ENCODE measurements at places on chromosomes 4 and X. TPM values are rescaled to one million over a fixed set of nuclear protein-coding genes. Genes with fewer than 3 reads are reported as not detected.

MAGEC3 gene
- polyA plus RNA-seq: not detected

NAP1L3 gene
- 0.08 TPM for polyA plus RNA-seq

TRMT10A gene
- 3.3 TPM for polyA plus RNA-seq

DIAPH2 gene
- polyA plus RNA-seq: 4.5 TPM

SLC4A4 gene
- polyA plus RNA-seq: not detected

HSD17B13 gene
- polyA plus RNA-seq: not detected

GPRASP2 gene
- 4.4 TPM for polyA plus RNA-seq

VEGFC gene
- 26.4 TPM for polyA plus RNA-seq

CDKL2 gene
- polyA plus RNA-seq: 1.1 TPM

C4orf51 gene
- polyA plus RNA-seq: not detected

ARX gene
- polyA plus RNA-seq: not detected

DYNLT3 gene
- polyA plus RNA-seq: 19.8 TPM

ITGB1BP2 gene
- 0.49 TPM for polyA plus RNA-seq

LDB2 gene
- not detected for polyA plus RNA-seq

AR gene
- under 0.01 TPM for polyA plus RNA-seq

P2RY4 gene
- polyA plus RNA-seq: 0.03 TPM

ATP10D gene
- 30.2 TPM for polyA plus RNA-seq

AWAT2 gene
- polyA plus RNA-seq: not detected

GRK4 gene
- polyA plus RNA-seq: 2.1 TPM

GYPB gene
- not detected for polyA plus RNA-seq

RHOH gene
- polyA plus RNA-seq: not detected

MED12 gene
- 5.5 TPM for polyA plus RNA-seq

ODAPH gene
- polyA plus RNA-seq: 0.10 TPM

SSX2B gene
- not detected for polyA plus RNA-seq

REPS2 gene
- polyA plus RNA-seq: 2.3 TPM

SORCS2 gene
- polyA plus RNA-seq: 0.91 TPM

ARHGAP36 gene
- polyA plus RNA-seq: not detected

GPR143 gene
- polyA plus RNA-seq: not detected

RGN gene
- not detected for polyA plus RNA-seq

UGT2A3 gene
- polyA plus RNA-seq: not detected

CPZ gene
- not detected for polyA plus RNA-seq

TBC1D8B gene
- polyA plus RNA-seq: 5.4 TPM

CXCL8 gene
- 5.3 TPM for polyA plus RNA-seq

CAPN6 gene
- polyA plus RNA-seq: 0.12 TPM

PNMA6A gene
- polyA plus RNA-seq: 0.02 TPM

FAM114A1 gene
- polyA plus RNA-seq: 82.8 TPM

SPANXN4 gene
- polyA plus RNA-seq: not detected

ADGRL3 gene
- 0.10 TPM for polyA plus RNA-seq

SULT1E1 gene
- 2.0 TPM for polyA plus RNA-seq

WDR13 gene
- 82.4 TPM for polyA plus RNA-seq

PLP1 gene
- 0.10 TPM for polyA plus RNA-seq

TEX13C gene
- polyA plus RNA-seq: not detected

PGAM4 gene
- polyA plus RNA-seq: 0.48 TPM

BANK1 gene
- polyA plus RNA-seq: 0.07 TPM

SOX3 gene
- polyA plus RNA-seq: not detected

BMP15 gene
- not detected for polyA plus RNA-seq

TACC3 gene
- 46.9 TPM for polyA plus RNA-seq

ARHGAP4 gene
- 0.66 TPM for polyA plus RNA-seq

KIAA0232 gene
- 6.7 TPM for polyA plus RNA-seq

FRMPD3 gene
- 0.01 TPM for polyA plus RNA-seq

TNIP3 gene
- polyA plus RNA-seq: 0.06 TPM

BTK gene
- polyA plus RNA-seq: not detected

ESX1 gene
- not detected for polyA plus RNA-seq

ARMCX4 gene
- polyA plus RNA-seq: 0.16 TPM

RAB40A gene
- 0.06 TPM for polyA plus RNA-seq

CT55 gene
- not detected for polyA plus RNA-seq

USP27X gene
- 2.7 TPM for polyA plus RNA-seq

PRRG3 gene
- not detected for polyA plus RNA-seq

Measured in mammary epithelial cell (primary cell).